KG1 (cell line): ENCODE measurements at places on chromosomes 12 and 14.

- no peak for DNase-seq
These were observed 19.0 kb upstream of the GPRC5A start for GRCh38 chr12:12872139-12872933.

DNA sequence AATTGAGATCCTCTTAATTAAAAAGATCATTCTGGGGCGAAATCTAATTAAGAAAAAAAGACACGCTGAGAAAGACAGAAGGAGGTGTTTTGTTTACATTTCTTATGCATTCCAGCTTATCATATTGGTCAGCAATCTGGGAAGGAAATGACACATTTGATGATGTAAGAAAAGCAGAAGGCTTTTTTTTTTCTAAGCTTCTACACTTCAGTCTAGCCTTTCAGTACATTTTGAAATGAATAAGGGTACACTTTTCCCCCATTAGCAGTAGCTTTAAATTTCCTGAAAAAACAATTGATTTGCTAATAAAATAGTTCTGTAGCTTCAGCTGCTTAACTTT, 5.9 kb upstream of the GSC start:
- DNase-seq, result no peak

DNA sequence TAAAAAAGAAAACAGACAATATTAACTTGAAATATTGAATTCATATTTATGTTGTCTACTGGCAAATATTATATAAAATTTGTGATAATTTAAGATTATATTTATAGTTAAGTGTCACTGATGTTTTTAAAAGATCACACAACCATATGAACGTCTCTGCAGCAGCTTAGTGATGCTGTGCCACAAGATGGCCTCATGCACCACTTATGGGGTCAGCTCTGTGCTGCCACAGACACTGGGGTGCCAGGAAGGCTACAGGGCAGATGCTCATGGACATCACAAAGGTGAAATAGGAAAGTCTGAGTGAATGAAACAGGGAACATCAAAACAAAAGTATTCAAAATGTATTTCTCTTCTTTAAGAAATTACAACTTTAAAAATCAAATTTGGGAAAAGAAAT, 13.1 kb downstream of the ATXN3 start:
- DNase-seq, result no peak

- no peak for DNase-seq
These were observed 36.2 kb upstream of the TMX1 start for GRCh38 chr14:51203881-51204280.

GRCh38 chr14:94009767-94010166, 12.7 kb downstream of the CCDC197 start:
- DNase-seq, result no peak

- no peak for DNase-seq
These were observed 22.3 kb downstream of the PLEKHG3 start for GRCh38 chr14:64726585-64726890.

GRCh38 chr12:55982319-55982936, 8.6 kb downstream of the RAB5B start:
- DNase-seq, result no peak

- DNase-seq, result no peak
These were observed 47.3 kb upstream of the PAWR start for GRCh38 chr12:79737875-79738718.

- no peak for DNase-seq
These were observed 868.4 kb downstream of the DIO2 start for GRCh38 chr14:79342942-79343341.

DNA sequence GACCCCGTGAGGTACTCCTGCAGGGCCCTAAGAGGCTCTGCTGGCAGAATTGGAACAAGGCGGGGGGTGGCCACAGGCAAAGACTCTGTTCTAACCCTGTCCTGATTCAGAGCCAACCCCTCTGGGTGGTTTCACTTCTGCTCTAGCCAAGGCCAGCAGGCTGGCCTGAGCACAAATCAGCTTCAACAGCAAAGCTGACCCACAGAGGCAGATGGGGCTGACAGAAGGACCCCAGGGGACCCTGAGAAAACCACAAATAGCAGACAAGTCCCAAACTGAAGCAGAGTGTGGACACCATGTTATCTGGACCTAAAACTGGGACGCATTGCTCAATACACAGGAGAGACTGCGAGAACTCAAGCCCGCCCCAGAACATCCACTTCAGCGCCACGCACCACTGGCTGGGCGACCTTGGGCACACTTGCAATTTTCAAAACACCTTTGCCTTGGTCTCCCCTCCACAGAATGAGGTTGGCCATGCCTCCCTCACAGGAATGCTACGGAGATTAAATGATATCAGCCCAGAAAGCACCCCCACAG, 76.4 kb upstream of the DICER1 start:
- no peak for DNase-seq

GRCh38 chr14:31223331-31223730, 15.7 kb upstream of the HECTD1 start:
- DNase-seq, result no peak

DNA sequence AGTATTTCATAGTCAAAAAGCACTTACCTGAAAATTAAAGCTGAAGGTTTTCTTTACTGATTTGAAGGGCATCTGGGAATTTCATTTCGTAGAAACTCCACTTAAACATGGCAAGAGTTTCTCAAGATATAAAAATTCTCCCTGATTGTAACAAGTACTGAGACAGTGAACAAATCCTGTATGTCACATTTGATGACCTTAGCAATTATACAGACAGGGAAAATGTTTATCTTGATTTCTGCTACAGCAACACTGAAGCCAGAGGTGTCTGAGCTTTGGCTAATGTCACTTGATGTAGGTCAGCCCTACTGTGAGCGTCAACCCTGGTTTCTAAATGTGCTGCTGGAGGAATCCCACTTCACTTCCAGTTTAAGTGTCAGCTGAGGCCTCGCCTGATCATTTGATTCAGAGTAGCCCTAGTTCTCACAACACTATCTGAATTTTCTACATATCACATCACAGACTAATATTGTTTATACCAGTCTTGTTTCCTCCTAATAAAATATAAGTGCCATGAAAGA, 20.9 kb downstream of the RTRAF start:
- DNase-seq, result no peak

- no peak for DNase-seq
These were observed 117.7 kb downstream of the LMNTD1 start for GRCh38 chr12:25435431-25435830.

- no peak for DNase-seq
These were observed 7.2 kb downstream of the CD9 start for GRCh38 chr12:6207259-6207925.

GRCh38 chr12:80313209-80313608, 130.8 kb upstream of the PTPRQ start:
- no peak for DNase-seq

GRCh38 chr12:63948211-63948610, 103.7 kb downstream of the SRGAP1 start:
- DNase-seq, result no peak

- DNase-seq, result no peak
These were observed 44.7 kb upstream of the CRACR2A start for GRCh38 chr12:3797531-3798048.

GRCh38 chr14:74946659-74947281, 8.6 kb downstream of the PGF start:
- no peak for DNase-seq

GRCh38 chr14:68663385-68664076, 129.3 kb downstream of the ZFP36L1 start:
- DNase-seq, result no peak

GRCh38 chr12:870378-870777, 79.1 kb downstream of the RAD52 start:
- DNase-seq, result no peak

DNA sequence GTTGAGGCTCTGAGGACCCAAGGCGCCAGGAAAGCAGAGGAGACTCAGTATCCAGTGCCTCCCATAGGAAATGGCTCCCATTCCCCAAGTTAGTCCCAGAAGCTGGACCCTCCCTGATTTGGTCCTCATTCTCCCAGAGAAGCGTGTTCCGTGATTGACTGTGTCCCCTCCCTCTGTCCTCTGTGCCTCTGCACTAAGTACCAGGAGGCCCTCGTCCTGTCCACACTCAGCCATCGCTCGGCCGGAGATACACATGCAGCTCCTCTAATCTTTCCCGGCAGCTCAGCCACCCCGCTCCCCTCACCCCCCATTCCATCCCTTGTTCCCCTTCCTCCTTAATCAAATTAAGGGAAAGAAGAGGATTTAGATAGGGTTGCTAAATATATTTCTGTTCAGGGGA, 28.3 kb upstream of the ATP2A2 start:
- DNase-seq, result no peak

DNA sequence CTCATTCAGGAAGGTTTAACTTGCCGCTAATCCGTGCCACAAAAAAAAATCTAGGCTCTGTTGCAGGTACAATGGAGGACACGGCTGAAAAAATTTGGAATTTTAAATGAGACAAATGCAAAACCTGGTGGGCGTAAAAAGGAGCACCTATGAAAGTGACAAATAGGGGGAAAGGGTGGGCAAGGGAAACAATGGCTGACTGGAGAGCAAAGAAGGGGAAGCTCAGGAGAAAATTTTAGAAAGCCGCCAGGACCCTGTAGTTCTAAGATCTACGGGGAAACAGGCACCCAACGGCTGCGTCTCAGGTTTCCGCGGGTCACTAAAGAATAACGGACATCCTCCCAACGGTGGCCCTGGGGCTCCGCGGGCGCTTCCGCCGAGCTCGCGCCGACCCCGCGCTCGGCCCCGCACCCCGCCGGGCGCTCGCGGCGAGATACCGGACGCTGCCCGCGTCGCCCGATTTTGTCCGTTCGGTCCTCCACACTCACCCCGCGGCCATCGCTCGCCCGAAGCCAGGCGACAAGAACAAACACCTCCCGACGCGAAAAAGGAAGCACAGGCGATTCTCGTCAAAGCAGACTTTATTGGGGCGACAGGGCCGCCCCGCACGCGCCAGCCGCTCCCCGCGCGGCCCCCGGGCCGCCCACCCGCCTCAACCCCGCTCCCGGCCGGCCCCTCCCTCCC, 1.1 kb upstream of the YY1 start:
- peak; percentile 52 for DNase-seq

DNA sequence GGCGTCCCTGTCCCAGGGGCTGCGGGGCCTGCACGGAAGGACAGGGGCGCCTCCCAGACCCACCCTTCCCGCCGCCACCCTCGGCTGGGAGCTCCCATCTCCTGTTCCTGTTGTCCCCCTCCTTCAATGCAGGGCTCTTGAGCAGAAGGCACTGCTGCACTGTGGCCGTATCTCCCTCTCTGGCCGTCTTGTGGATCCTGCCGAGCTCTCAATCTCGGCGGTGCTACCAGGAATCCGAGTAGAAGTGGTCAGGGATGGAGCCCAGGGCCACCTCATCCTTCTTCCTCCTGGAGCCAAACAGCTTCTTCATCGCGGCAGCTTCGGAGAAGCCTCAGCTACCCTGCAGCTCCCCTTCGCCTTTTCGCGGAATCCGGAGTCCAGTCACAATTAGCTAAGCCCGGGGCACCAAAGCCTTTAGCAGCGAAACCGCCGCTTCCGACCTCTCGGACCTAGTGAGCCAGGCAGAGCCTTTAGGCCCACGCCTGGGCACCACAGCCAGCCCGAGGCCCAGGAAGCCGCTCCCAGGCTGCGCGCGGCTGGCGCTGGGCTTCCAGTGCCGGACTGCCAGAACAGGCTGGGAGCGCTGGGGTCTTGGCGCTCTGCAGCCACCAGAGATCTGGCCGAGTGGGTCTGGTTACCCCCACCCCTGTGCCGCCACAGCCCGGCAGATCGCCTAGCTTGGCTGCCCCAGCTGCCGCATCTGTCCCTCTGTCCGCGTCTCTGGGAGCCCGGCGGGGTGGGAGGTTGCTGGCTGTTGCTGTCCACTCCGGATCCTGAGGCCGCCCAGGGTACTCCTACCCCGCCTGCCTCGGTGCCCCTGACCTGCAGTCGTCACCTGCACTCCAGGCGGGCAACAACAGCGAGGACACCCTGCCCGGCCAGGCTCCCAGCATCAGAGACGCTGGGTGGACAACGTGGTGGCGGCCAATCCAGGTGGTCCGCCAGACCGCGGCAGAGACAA, 69.1 kb downstream of the ASCL4 start:
- no peak for DNase-seq

DNA sequence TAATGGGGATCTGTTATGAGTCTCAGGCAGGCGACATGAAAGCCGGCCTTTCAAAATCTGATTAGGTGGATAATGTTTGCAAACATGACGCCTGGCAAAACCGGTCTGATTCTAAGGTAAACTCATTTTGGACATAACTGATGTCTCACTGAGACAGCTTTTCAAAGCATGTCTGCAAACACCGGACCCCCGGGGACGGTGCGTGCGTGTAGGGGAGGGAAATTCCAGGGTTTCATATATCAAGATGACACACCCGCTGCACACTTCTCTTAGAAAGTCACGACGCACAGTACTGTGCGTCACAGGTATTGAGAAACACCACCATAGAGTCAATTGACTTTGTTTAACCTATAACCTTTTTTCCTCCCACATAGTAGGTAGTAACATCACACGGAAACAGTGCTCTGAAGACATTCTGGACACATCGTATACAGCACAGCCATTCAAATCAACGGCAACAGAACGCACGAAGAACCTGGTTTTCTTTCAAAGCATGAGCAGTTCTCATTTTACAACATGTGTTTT, 43.9 kb upstream of the TESC start:
- no peak for DNase-seq

DNA sequence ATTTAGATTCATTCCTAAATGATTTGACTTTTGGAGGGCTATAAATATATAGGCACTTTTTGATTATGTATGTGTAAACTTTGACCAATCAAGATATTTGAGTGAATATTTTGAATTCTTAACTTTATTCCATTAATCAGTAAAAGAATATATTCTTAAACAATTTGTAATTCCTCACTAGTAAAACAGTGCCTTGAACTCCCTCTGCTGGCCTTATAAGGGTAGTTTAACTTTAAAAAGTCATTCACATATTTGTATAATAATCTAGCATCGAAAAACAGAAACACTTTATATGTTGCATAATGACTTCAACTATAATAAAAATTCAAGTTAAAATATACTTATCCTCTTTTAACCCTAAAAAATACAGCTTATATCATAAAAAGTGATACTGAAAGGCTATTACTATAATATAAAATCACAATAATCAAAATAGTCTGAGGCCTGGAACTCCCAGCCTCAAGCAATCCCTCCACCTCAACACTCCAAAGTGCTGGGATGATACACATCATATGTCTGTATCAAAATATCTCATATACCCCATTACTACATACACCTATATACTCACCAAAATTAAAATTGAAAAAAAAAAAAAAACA, 31.2 kb downstream of the CCDC59 start:
- DNase-seq, result peak; percentile 4

GRCh38 chr14:88562532-88562830, 356 bp upstream of the ZC3H14 start:
- DNase-seq, result no peak

DNA sequence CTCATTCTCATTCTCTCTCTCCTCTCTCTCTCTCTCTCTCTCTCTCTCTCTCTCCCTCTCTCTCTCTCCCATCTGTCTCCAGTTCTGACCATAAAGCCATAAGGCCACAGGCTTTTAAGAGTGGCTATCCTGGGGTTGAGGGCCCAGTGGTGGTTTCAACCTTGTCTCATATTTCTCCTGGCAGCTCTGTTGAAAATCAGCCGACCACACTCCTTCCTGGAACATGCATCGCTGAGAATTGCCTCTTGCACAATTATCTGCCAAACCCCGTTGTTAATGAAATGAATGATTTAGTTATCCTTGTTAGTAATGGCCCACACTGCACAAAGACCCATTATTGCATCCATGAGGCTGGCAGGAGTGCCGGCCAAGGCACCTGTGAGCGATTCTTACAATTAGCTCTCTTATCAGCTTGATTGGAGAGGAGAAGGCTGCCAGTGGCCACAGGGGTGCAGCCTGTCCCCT, 30.4 kb upstream of the KCNA5 start:
- no peak for DNase-seq

GRCh38 chr12:2959192-2959504, at the start of gene TEAD4:
TSS of gene TEAD4 (plus strand) at chr12:2959397.
- DNase-seq, result no peak

GRCh38 chr14:33401311-33401710, 462.6 kb downstream of the NPAS3 start:
- DNase-seq, result no peak
